ENCODE measurements at places on chromosomes 1 and 21.

- H3K27me3 ChIP-seq: peaks cover 50% of the 10 kb centered on the region
- H3K4me1 ChIP-seq: peaks cover 7% of the 10 kb centered on the region
- H3K27ac ChIP-seq: no peak overlapping the region
- H3K4me3 ChIP-seq: no peak overlapping the region
- H3K36me3 ChIP-seq: peaks cover 1% of the 10 kb centered on the region
Observed at GRCh38 chr1:19003371-19004290, 47.2 kb upstream of the IFFO2 start.

DNA sequence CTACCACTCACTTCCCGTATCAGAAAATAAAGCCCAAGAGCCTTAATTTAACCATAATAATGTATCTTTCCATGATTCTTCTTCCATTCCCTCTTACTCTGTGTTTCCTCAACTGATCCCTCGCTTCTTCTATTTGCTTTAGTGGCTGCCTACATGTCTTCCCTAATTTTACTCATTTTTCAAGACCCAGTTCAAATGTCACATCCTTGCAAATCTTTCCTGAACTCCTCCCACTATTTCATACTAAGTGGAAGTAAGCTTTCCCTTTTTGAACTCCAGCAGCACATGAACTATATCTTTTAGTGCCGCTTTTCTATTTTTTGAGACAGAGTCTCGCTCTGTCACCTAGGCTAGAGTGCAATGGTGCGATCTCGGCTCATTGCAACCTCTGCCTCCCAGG is 3.8 kb upstream of the NFYC start:
- DNase-seq: no peak
- peaks cover 38% of the 10 kb centered on the region for H3K36me3 ChIP-seq
- H3K4me1 ChIP-seq: peaks cover 17% of the 10 kb centered on the region
- no peak overlapping the region for H3K27ac ChIP-seq
- H3K4me3 ChIP-seq: no peak overlapping the region
- H3K27me3 ChIP-seq: no peaks in the 10 kb centered on the region

- peaks cover 13% of the 10 kb centered on the region for H3K36me3 ChIP-seq
- peak overlapping the region; percentile 52 for H3K27ac ChIP-seq
- H3K4me3 ChIP-seq: peak overlapping the region; percentile 82
- H3K4me1 ChIP-seq: peaks cover 38% of the 10 kb centered on the region
Observed at GRCh38 chr21:44941567-44941966, 1.7 kb downstream of the SLX9 start.

DNA sequence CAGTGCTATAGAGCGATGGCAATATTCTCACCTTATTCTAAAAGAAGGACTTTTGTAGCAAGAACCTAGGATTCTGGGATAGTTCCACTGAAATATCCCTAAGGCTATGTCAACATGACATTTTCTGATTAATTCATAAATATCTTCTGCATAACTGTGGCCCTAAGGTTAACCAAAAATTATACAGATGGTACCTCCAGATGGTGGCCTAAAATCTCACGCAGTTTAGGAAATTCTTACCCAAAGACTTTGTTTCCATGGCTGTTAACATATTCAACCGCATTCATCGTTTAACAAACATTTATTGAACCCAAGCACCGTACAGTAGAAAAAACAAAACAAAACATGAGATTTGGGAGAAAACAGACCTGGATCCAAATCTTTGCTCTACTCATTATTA is 19.1 kb downstream of the NID1 start:
- DNase-seq: no peak
- no peaks in the 10 kb centered on the region for H3K4me1 ChIP-seq
- H3K27me3 ChIP-seq: peaks cover 16% of the 10 kb centered on the region
- H3K4me3 ChIP-seq: no peak overlapping the region
- H3K27ac ChIP-seq: no peak overlapping the region

GRCh38 chr21:29669416-29669815 is 270.4 kb downstream of the GRIK1 start:
- H3K4me1 ChIP-seq: no peaks in the 10 kb centered on the region
- H3K4me3 ChIP-seq: no peak overlapping the region
- peaks cover 14% of the 10 kb centered on the region for H3K27me3 ChIP-seq
- no peak for DNase-seq
- no peak overlapping the region for H3K27ac ChIP-seq

Data from activated naive CD8-positive, alpha-beta T cell treated with anti-CD3 and anti-CD28 coated beads, Interleukin-2, amount 10 ng/mL, durations not matched to agents 7 days and 5 days (primary cell).